ENCODE measurements at places on chromosomes 3 and 15.
A peak's percentile ranks its signal among the peaks of the same experiment; 100 is the strongest.

GRCh38 chr15:73753250-73754130, at the start of gene INSYN1:
Gene INSYN1 (minus strand): TSS chr15:73753351. CDS start chr15:73751130, 2,221 bp downstream.
- DNase-seq = no peak

DNA sequence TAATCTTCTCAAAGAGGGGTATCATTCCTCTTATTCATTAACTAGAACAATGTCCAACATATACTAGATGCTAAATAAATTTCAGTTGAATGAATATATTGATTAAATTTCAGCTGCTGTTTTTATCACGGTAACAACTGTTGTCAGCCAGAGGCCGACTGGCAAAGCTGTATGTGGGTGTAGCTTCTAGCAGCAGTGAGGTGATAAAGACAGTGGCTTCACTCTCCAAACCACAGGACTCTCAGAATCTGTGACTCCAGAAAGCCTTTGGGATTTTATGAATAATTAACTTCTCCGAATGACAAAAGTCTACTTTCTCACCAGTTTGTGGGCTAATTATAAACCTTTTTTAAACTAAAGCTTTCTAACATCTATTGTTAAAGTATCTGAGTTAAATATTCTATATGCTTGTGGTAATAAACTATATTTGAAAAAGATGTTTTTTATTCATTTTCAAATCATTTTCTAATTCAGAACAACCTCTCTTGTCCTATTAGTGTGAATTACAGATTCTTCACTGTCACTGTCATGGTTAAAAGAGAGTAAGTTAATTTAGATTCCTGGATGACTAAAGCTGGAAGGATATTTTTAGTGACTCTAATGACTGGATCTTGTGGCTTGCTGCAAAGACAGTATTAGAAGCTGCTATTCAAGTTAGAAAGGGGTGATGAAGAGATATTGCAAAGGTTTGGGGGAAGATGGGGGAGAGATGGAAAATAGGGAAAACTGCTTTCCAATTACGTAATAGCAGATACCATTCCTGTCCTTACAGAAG, 796.4 kb upstream of the ARPP21 start:
- DNase-seq = no peak

- DNase-seq = no peak
These were observed 129.9 kb upstream of the UBE3A start for GRCh38 chr15:25568751-25569150.

- no peak for DNase-seq
These were observed 54.0 kb upstream of the DLG1 start for GRCh38 chr3:197352382-197352781.

GRCh38 chr3:53599771-53600170, 105.4 kb downstream of the CACNA1D start:
- no peak for DNase-seq

DNA sequence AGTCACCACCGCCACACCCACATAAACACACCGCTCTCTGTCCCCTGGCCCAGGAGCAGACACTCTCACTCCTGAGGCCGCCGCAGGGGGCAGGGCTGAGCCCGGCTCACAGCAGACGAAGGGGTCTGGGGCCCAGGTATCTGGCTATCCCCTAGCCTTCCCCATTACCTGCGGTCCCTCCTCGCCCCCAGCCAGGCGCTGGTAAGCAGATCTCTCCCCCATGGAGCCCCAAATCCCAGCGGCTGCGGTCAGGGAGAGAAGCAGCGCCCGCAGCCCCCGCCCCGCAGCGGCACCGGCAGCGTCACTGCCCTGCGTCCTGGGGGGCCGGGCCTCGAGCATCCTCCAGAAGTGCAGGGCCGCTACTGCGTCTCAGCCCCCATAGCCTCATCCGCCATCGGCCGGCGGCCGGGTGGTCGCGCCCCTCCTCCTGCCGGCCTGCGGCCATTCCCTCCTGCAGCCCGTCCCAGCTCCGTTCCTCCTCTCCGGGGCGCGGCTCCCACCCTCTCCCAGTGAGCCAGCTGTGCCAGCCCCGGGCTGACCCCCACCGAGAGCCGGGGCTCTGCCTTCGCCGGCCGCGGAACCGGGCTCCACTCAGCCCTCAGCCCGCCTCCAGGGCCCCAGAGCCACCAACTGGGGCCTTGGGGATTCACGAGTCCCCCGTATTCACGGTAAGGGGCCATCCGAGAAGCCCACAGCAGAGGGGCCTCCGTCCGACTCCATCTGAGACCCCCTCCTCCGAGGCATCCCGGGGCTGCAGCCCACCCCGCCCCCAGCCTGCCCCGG, 13.1 kb downstream of the TNK2 start:
- peak; percentile 48 for DNase-seq

- no peak for DNase-seq
These were observed 47.5 kb upstream of the SELENOK start for GRCh38 chr3:53939086-53939582.

DNA sequence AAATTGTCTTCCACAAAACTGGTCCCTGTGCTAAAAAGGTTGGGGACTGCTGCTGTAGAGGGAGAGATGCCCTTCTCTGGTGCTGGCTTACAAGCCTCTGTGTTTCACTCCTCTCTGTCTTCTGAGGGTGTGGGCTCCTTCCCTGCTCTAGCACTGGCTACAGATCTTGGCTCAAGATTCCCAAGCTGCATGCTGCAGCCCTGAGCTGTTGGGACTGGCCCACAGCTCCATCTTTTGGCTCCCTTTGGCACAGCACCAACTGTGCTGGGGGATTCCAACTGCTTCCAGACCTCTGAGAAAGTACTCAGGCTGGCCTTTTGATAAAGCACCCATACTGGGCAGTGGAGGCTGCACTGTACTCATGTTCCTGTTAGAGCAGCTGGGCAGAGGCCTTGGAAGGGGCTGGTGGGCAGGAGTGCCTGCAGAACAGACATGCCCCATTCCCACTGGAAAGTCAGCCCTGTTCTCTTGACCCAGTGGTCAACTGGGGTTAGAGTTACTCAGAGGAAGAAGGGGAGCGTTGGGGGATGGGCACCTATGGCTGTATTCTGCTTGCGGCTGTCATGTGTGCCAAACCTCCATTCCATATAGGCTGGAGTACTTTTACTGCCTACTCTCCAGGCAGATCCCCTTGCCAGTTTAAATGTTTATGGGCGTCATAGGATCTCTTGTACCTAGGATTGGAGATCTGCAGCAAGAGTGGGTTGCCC, 55.7 kb downstream of the GALK2 start:
- DNase-seq = no peak

GRCh38 chr3:168249205-168249549, 153.5 kb upstream of the GOLIM4 start:
- DNase-seq = no peak

DNA sequence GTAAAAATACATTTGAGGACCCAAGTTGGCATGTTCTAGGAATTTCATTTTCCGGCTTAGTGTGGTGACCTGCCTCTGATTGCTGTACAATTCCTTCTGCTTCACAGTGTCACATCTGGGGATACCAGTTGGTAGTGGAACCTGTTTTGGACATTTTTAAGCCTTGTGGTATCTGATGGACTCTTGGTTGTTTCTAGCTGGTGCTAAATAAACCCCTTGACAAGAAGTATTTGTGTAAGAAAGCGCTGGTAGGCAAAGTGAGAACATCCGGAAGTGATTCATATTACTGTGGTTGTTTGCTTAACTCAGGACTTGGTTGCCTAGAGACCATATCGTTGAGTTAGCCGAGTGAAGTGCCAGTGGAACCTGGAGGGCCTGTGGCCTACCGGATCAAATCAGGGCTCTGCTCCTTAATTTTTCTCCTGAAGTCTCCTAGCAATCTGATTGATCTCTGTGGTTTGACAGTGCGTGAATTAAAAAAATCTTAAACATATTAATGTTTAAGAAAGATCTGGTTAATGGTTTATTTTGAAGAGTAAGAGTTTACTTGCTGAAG, 12.8 kb downstream of the IQGAP1 start:
- peak; percentile 39 for DNase-seq

GRCh38 chr3:146770881-146771280, 165.7 kb upstream of the PLSCR5 start:
- DNase-seq = no peak

Data from effector CD8-positive, alpha-beta T cell (primary cell).